ENCODE measurements at places on chromosomes 12 and 14.

- no peak for DNase-seq
Measured at GRCh38 chr12:132475304-132476037, 14.5 kb upstream of the FBRSL1 start.

- no peak for DNase-seq
Measured at GRCh38 chr12:56107242-56107641, 2.9 kb downstream of the PA2G4 start.

DNA sequence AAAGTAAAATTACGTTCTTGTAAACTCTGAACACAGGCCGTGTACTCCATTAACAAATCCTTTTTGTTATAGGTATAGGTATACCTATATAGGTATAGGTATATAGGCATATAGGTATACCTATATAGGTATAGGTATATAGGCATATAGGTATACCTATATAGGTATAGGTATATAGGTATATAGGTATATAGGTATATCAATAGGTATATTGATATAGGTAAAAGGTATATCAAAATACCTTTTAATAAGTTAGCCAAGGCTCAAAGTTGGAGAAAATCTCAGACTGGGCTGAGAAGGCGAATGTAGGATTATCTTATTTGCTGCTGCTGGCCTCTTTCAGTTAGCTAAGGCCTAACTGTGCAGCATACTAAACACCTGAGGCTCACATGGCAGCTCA is 3.4 kb downstream of the SCFD1 start:
- no peak for DNase-seq

DNA sequence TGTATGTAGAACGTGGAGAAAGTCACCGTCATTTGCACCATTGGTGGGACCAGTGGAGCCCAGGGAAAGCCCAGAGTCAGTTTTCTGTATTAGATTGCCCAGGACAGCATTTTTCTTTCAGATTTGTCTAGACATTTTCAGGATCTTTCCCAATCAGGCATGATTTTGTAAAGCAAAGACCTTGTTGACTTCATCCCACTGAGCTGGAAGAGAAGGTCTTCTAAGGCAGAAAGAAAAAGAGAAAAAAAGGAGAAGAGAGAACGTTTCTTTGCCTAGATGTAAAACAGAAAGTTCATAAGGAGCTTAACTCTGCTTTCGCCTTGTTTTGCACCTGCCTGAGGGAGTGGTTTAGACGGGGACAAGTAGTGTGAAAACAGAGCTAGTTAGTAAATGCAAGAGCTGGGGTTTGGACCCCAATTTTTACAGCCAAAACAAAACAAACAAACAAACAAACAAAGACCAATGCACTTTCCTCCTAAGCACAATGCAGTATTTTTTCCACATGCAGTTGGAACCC is 273.1 kb downstream of the ZFP36L1 start:
- DNase-seq, result peak; percentile 25

DNA sequence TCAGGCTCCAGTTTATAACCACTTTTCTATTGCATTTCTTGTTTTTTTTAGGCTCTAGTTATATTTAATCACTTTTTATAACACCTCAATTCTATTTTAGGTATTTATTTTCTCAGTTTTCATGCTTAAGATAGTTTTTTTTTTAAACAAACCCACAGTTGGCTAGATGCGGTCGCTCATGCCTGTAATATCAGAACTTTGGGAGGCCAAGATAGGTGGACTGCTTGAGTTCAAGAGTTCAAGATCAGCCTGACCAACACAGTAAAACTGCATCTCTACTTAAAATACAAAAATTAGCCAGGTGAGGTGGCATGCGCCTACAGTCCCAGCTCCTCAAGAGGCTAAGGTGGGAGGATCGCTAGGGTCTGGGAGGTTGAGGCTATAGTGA is 93.0 kb downstream of the PPP1R12A start:
- no peak for DNase-seq

GRCh38 chr12:76310110-76310509 is 38.1 kb downstream of the BBS10 start:
- no peak for DNase-seq

DNA sequence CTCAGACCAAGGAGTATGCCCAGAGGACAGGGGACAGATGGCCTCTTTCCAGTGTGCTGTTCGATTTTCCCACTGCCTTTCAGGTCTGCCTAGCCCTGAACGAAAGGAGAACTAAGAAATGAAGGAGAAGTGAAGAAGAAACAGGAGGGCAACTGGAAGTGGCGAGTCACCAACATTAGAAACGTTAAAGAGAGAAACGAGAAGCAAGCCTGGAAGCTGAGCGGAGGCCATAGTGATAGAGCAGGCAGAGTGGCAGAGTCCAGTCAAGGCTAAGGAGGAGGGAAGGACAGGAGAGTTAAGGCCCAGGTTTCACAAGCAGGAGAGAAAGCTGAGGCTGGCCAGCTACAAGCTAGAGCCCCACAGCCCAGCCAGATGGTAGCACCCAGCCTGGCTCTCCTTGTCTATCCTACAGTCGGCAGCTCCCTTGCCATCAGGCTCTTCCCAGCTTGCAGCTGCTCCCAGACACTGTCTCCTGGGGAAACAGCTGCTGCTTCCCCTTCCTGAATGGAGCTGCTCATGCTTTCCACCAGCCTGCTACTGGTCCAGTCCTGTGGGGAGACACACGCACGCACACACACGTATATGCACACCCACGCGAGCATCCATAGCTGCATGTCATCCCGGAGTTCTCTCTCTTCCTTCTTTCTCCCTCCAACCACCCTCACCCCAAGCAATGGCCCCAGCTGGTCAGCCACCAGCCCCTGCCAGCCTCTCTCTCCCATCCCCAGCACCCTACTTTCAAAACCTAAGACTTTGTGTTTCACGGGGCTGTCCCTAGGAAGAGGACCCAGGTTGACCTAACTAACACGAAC is 139.7 kb upstream of the CCND2 start:
- DNase-seq, result no peak

GRCh38 chr14:106200541-106201315 is 674.3 kb downstream of the TMEM121 start:
- DNase-seq, result no peak

DNA sequence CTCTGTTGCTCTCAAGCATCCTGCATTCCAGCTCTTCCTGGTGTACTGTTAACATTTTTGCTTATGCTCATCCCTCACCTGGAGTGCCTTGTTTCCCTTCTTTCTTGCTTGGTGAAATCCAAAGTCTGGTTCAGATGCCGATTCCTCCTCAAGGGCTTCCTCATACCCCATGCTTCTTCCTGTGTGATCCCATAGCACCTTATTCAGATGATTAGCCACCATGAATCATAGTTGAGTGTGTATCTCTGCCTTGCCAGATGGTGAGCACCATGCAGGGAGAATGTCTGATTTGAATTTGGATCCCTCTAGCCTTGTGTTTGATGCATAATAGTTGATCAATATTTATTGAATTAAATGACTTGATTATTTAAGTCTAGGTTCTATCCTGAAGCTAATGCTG is 39.4 kb upstream of the ANO4 start:
- no peak for DNase-seq

- no peak for DNase-seq
Measured at GRCh38 chr12:87413784-87414183, 615.4 kb downstream of the C12orf50 start.

- no peak for DNase-seq
Measured at GRCh38 chr12:18586581-18586980, 151.2 kb downstream of the PLCZ1 start.

DNA sequence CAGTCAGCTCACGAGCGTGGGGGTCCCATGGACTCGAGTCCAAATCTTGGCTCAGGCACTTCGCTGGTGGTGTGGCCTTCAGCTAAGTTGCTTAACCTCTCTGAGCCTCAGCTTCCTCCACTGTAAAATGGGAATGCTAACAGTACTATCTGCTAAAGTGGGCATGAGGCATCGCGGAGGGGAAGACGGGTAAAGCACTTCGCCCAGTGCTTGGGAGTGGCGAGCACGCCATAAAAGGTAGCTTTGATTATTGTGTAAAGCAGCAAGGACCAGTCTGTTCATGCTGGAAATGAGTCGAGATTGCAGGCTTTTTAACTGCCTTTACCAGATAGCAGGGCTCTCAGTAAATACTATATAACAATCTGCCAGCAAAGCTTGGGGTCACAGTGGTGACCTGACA is 24.5 kb downstream of the HRK start:
- DNase-seq, result no peak

DNA sequence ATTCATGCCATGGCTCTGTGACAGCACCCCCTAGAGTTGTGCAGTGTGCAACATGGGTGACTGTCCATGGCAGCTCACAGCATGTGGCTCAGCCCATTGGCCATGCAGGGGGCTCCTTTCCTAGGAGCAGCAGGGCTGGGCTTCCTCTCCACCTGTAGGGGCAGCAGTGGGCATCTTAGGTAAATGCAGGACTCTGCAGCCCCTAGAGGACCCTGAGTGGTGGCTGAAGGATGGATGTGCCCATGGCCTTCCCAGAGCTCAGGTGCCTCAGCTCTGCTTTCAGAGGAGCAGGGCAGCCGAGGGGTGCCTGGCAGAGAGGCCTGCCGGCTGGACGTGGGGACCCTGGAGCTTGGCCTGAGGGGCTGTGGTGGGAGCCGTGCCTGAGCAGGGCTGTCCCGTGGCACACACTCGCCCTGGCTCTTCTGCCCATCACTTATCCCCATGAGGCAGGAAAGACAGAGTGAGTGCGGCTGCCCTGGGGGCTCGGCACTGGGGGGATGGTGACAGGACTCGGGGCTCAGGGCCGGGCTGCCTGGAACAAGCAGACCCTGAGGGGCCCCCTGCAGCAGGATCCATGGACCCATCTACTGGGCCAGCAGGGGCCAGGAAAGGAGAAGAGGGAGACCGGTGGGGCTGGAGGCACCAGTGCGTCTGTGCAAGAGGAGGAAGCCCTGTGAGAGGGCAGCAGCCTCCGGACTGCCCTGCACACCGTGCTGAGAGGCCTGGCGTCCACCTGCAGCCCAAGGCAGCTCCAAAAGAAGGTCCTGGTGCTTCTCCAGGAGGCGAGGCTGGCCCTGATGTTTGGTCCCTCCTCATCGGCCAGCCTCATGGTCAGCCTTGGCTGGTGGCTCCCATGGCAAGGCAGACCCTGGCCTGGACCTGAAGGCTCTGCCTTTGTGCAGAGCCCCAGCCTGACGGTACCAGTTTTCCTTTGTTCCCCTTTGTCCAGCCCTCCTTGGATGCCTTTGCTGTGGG is 7.6 kb downstream of the ADSS1 start:
- no peak for DNase-seq

DNA sequence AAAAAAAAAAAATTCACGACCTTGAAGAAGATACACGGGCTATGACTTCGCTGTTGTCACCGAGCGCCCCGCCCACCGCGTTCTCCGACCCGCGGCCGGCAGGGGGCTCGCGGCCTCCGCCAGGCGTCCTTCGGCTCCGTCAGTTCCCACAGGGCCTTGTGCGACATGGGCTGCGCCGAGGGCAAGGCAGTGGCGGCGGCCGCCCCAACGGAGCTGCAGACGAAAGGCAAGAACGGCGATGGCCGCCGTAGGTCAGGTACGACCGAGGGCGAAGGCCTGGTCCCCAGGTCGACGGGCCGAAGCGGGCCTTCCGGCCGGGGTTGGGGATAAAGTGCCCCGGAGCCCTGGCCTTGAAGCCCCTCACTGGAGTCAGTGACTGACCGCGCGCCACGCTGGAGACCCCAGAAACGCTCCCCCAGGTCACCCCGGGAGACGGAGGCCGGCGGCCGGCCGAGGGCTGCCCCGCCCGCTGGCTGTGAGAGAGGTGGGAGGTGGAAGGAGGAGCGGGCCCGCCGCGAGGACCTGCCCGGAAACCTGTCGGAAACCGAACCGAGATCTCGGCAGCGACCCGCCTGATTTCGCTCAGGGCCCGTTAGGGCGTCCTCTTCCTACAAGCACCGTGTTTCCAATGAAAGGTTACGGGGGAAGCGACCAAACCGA is at the start of gene TXNRD1:
TXNRD1 (plus strand) TSS at position 142 of the 660 bp plus-strand sequence; CDS start at position 166, 24 bp downstream.
- peak; percentile 87 for DNase-seq

- no peak for DNase-seq
Measured at GRCh38 chr14:94291906-94292525, 1.1 kb downstream of the SERPINA10 start.

GRCh38 chr14:91280129-91280528 is 35.6 kb upstream of the GPR68 start:
- no peak for DNase-seq

GRCh38 chr12:112710414-112710813 is 81.1 kb upstream of the RPH3A start:
- DNase-seq, result no peak

DNA sequence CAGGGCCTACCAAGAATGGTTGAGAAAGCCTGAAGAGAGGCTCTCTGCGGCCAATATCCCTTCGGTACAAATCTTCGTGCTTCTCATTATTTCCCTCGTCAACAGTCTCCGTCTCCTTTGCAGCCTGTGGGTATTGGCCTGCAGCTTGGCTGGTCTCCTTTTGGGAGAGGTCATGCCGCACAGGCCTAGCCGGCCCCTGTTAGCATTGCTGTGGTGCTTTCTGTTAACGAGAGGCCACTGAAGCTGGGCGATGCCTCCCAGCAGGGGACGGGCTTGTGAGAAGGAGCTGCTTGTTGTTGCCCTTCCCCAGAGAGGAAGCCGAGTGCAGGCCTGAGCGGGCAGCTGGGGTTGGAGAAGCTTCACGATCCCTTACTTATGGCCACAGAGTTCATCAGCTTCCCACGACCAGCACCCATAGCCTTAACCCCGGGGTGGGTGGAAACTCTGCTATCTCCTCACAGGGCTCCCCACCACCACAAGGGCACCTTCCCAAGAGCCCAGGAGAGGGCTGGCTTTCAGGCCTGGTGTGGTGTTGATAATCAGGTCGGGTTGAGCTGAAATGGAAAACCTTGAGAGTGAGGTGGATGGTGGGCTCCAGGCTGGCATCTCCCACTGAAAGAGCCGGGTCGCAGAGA is 228.6 kb downstream of the ZFP36L1 start:
- no peak for DNase-seq

DNA sequence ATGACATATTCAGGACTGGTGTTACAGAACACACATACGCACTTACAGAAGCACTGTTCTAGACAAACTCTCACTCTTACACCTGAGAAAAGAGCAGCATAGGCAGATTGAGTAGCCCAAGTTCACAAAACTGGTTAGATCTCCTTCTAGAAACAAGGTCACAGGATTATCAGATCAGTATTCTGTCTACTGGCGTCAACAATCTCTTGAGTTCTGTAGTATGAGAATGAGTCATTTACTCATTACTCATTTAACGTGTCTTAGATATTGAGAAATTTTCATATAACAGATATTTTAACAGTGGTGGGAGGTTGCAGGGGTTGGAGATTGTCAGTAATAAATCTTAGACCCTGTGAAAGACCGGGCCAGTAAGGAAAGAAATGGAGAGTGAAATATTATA is 2.8 kb upstream of the TSPAN8 start:
- no peak for DNase-seq

GRCh38 chr14:29823816-29824215 is 103.8 kb downstream of the PRKD1 start:
- DNase-seq, result no peak

DNA sequence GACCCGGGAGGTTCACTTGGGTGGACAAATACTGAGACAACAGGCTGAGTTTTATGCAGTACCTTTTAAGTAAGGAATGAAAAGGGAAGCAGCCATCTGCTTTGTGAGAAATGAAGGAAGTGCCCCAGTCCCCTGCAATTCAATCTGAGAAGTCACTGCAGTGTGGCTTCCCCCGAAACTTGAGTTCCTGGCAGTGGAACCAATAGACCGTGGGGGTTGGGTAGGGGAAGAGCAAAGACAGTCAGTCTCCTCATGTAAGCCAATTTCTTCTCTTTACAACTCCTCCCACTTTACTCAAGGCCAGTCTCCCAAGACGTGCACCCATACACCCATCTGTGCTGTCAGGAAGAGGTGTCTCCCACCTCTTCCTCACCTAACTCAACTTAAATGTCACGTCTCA is 206.5 kb downstream of the BCAT1 start:
- DNase-seq, result peak; percentile 25

Measured in GM19239 (cell line).